ENCODE measurements at places on chromosomes 4 and X. TPM values are rescaled to one million over a fixed set of nuclear protein-coding genes. Genes with fewer than 3 reads are reported as not detected.

BMPR1B gene
- 2.0 TPM for total RNA-seq

MMRN1 gene
- total RNA-seq = not detected

TMPRSS11B gene
- total RNA-seq = not detected

KLF3 gene
- total RNA-seq = 23.0 TPM

NPY1R gene
- total RNA-seq = 0.40 TPM

RGN gene
- 0.80 TPM for total RNA-seq

UTP14A gene
- total RNA-seq = 9.7 TPM

PLP1 gene
- total RNA-seq = not detected

SCARB2 gene
- total RNA-seq = 58.4 TPM

CFAP47 gene
- total RNA-seq = not detected

SRPX2 gene
- 29.5 TPM for total RNA-seq

DCAF4L1 gene
- not detected for total RNA-seq

P2RY4 gene
- not detected for total RNA-seq

Measured in epithelial cell of proximal tubule (primary cell).